ENCODE measurements at places on chromosomes 4 and X.

GRCh38 chr4:20037745-20038144, 214.0 kb upstream of the SLIT2 start:
- no peak for DNase-seq

- no peak for DNase-seq
These were observed 159.7 kb downstream of the NSUN7 start for GRCh38 chr4:40909363-40909876.

DNA sequence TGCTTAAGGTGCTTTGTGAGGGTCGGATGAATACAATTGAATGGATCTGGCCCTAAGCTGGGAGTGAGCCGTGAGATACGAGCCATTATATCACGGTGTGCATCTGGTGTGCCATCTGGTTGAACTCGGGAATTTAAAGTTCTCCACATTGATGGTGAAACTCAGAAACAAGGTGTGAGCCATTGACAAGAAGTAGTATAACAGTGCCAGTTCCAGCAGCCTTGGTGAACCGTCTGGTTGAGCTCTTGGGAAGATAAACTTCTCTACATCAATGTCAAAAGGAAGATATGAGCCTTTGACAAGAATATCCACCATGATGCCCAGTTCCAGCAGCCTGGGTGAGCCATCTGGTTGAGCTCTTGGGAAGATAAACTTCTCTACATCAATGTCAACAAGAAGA, 5.0 kb upstream of the CSF2RA start:
- no peak for DNase-seq

DNA sequence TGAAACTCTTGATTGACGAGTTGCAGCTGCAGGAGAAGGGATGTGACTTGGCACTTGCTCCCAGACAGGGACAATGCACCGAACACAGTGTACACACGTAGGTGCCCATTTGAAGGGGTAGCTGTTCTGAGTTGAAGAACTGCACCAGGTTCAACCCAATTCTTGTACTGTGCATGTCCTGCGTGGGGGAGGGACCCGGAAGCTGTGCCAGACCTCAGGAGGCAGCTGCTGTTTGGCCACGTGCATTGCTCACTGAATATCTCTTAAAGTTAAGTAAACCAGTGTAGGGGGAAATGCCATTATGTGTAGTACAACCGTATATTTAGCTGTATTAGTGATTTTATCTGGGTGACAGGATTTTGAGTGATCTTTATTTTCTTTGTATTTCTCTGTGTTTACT, 12.0 kb upstream of the RBBP7 start:
- DNase-seq, result peak; percentile 76

DNA sequence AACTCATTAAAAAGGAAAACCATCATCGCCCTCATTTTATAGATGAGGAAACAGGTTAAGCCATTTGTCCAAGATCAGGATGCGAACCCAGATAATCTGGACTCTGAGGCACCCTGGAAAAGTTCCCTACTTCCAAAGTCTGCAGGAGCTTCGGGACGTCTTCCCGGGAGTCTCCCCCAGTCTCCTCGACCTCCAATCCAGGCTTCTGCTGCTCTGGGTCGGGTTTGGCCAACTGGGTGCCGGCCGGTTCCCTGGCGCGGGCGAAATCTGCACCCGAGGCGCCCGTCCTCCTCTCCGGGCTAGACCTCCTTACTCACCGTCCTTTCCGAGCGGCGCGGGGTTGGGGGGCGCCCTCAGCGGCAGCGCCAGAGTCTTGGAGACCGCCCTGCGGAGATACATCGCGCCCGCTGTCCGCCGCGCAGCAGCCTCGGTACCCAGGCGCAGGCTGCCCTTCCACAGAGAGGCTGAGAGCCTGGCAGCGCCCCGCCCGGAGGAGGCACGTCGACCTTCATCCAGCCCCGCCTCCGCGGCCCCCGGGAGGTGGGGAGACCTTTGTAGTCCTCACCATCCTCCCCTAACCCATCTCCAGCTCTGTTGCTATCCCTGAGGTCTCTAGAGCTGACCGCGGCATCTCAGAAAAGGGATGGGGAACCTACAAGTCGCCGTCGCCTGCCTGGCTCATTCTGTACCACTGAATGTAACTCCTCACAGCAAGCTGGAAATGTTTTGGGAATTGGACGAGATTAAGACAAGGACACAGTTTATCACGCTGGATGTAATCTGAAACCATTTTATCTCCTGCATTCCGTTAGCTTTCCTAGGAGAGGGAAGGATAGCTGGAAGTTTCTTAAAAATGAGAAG, at the start of gene MGARP:
Gene MGARP (minus strand): TSS at position 466 of the 861 bp plus-strand sequence. CDS start 67 bp downstream, at position 399.
- DNase-seq, result no peak

DNA sequence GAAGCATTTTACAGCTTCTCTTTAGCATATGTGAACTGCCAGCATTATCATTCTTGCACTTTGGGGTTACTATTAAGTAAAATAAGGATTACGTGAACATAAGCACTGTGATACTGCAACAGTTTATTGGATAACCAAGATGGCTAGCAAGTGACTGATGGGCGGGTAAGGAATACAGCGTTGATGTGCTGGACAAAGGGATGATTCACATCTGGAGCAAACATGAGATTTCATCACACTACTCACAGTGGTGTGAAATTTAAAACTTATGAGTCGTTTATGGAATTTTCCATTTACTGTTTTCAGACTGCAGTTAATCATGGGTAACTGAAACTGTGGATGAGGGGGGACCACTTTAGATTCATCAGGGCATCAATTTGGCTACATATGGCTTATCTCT, 16.0 kb downstream of the NBDY start:
- DNase-seq, result no peak

- DNase-seq, result no peak
These were observed 150.4 kb downstream of the EMCN start for GRCh38 chr4:100367451-100367850.

DNA sequence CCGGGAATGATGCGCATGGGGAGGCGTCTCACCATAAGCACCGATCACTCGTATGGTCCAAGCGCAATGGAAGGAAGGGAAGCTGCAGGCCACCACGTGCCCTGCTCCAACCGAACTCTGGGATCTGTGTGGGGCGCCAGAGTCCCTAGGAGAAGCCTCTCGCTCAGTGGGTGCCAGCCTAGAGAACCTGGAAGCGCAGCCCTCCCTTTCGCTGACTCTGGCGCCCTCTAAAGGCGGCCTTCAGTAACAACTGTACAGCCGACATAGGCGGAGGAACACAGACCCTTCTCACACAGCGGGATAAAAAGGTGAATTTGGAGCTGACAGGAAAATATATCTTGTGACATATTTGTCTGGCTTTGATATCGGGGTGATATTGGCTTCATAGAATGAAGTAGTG, 76.0 kb downstream of the INTS6L start:
- peak; percentile 64 for DNase-seq

GRCh38 chr4:154872198-154872597, 91.1 kb downstream of the RBM46 start:
- no peak for DNase-seq

- no peak for DNase-seq
These were observed 386.1 kb upstream of the HS3ST1 start for GRCh38 chr4:11814758-11815157.

GRCh38 chrX:3526731-3527130, 180.3 kb upstream of the MXRA5 start:
- DNase-seq, result no peak

DNA sequence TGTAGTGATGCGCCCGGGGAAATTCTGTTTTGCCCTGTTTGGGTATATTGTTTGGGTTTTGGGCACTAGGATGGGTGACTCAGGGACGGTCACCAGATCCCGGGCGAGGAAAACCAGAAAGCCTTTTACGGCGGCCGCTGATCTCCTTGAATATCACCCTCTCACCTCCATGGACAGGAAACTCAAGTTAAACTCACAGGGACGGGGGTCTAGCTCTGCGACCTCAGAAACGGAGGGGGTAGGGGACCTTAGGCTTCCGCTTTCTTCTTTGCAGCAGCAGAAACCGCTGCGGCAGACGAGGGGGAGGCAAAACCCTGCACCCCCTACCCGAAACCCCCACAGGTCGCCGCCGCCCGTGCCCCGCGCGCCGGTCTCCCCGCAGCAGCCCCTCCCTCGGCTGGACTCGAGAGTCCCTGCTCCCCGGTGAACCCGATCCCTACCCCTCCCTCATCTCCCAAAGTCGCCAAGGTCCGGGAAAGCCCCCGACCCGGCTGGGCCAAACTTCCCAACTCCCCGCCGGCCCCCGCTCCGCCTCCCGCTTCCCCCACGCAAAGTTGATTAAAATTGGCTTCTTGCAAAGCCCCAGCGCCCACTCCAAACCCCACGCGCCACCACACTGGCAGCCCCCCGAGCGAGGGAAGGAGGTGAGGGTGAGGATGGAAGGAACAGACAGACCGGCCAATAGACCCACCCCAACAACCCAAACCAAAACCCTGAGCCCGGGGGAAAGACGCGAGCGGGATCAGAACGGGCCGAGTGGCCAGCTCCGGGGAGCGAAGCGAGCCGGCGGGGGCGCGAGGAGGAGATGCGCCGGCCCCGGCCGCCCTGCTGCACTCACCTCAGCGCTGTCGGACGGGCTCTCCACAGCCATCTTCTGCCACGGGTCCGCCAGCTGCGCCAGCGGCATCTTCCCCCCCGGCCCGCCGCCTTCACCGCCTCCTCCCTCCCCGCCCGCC, 705 bp downstream of the RPS6KA3 start:
- no peak for DNase-seq

GRCh38 chr4:53500546-53500945, 90.7 kb downstream of the LNX1 start:
- no peak for DNase-seq

DNA sequence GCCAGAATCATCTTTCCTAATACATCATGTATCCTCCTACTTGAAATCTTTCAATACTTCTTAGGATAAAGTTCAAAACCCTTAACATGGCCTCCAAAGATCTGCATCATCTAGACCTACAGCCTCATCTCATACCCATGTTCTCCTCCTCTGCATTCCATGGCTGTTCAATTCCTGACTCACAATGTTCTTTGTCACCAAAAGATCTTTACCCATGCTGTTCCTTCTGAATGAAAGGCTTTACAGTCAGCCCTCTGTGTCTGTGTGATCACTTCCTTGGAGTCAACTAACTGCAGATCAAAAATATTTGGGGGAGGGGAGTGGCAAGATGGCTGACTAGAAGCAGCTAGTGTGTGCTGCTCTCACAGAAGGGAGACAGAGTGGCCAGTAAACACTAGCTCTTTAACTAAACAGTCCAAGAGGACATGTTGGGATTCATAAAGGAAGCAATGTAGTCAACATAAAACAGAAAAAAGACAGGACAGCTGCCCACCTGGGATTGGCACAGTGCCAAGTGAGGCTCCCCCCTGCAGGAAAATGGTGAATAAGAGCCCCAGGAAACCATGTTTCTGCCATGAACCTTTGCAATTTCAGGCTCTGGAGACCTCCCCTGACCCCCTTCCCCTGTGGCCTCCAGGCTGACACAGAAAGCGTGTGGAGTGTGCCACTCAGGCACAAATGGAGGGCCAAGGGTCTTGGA, 31.9 kb downstream of the CBR4 start:
- no peak for DNase-seq

- DNase-seq, result peak; percentile 6
These were observed 7.1 kb downstream of the KLF3 start for GRCh38 chr4:38670939-38671591.

DNA sequence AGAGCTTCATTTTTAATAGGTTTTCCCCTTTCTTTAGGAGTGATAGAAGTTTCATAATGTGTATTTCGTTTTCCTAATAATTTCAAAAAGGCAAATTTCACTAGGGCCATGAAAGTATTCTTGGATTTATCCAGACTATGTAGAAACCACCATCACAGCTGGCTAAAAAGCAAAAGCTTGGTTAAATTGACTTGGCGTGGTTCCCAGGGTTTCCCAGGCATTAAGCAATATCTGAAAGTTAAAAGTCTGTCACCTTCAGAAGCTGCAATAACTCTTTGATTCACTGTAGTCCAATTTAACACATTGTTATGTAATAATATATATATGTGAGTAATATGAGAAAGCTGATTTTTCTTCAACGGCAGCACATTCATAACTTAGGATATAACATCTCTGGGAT, 38.3 kb downstream of the NDNF start:
- no peak for DNase-seq
